ENCODE measurements at places on chromosomes 5 and 9.

DNA sequence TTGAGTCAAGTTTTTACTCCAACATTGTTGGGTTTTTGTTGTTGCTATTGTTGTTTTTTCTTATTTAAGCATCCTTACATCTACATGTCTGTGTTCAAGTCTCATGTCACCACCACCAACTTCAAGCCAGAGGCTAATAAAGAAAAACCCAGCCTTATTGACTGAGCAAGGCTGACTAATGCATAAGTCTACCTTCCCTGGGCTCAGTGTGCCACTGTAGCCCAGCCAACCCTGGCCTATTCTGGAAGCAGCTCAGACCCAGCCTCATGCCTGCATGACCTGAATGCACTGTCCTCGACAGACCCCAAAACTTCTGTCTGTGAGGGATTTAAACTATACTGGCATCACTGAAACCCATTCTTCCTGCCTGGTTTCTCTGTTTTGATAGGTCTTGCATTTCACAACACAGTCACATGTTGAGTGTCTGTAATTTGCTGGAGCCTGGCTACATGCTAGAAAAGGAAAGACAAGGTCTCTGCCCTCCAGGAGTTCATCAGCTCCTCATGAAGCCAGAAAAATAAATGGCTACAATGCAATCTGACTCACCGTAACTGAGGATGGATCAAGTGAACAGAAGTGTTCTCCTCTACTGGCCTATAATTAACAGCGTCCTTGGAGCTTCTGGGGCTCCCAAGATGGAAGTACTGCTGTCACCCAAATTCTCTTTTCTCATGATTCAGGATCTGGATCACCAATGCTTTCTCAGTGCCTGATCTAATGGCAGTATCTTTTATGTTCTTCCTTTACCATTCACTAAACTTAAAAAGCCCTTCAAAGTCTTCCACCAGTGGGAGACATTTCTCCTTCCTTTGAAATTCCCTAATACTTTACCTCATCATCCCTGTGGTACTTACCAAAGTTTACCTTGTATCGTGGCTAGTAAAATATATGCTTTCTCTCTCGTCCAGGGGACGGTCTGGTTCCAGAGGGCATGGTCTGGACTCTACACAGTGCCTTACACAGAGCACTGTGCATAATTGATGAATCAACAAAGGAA is 103.9 kb upstream of the IFNE start:
- no peak for DNase-seq

DNA sequence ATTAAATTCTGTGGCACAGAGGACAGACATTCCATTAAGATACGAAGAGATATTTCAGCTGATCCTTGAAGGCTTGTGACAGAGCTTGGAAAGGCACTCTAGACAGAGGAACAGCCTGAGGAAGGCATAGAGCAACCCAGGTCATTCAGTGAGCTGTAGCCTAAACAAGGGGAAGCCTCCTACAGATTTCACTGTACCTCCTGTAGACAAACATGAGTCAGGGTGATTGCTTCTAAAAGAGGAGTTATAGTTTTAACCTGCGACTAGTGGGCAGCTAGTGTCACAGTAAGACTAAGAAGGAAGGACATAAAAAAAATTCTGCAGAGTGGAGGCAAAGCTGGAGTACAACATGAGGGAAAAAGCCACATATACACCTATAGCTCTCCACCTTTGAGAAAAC is 43.5 kb upstream of the ANKDD1B start:
- DNase-seq: peak; percentile 46

DNA sequence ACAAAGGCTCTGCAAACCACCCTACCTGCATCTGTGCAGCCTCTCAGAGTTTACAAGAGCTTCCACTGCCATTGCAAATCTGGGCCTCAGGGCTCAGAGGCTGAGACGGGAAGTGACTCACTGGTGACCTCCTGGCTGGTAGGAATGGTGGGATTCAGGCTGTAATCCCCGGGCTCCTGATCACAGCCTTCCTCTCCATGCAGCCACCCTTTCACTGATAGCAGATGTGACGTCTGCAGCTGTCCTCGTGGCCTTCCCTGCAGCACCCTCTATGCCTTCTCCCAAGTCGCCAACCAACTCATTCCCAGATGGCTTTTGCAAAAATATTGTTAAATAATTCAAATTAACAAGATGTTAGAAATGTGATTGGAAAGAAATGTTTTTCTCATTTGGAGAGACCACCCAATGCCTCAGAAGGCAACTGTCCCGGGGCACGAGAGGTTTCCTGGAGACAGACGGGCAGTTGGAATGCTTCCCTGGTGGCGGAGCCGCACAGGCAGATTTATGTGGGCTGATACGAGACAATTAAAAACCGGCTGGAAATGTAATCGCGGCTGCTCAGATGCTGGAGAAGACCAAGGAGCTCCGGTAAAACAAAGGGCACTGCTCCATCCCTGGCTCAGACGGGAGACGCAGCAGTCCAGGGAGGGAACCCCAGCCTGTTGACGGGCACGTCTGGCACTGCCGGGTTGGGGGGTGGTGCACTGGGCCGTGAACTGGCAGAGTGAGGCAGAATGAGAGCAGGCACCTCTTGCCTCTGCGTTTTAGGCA is 34.4 kb upstream of the SLC25A51 start:
- DNase-seq: no peak

DNA sequence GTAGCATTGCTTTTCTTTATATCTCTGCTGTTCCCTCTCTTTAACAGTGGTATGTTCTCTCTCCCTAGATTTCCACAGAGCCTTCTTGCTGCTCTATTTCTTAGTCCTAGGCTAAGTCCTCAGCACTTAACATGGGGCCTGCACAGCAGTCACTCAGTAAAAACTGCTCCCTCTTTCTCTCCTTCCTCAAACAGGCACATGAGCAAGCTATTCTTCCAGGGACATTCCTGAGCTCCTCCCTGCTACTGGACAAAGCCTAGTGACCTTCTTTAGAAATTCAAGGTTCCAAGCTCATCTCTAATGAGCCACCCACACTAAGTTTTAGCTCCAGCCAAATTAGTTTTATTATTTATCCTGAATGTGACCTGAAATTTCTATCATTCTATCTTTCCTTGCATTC is 39.5 kb downstream of the TRIM32 start:
- no peak for DNase-seq

GRCh38 chr5:161077936-161078545 is 226.0 kb upstream of the ATP10B start:
- DNase-seq: no peak

- no peak for DNase-seq
Measured at GRCh38 chr5:113036321-113036720, 59.7 kb downstream of the DCP2 start.

GRCh38 chr5:132294728-132295504 is 722 bp downstream of the SLC22A4 start:
- peak; percentile 61 for DNase-seq

- DNase-seq: no peak
Measured at GRCh38 chr9:135712613-135713295, 10.8 kb downstream of the KCNT1 start.

DNA sequence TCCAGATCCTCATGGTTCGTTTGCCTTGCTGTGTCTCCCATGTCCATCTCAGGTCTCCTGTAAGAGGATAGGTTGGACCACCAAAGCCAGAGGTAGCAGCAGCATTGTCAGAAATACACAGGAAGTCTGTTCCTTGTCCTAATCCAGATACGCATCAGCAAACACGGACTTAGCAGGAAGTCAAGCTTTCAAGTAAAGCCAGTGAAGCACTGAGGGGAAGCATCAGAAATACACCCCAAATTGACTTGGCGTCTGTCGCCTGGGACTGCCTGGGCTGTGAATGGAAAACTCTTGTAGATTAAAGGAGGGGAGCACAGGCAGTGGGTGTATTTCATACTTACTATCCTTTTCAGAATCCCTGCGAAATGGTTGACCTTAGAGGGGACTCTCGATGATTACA is 171.3 kb downstream of the PSAT1 start:
- no peak for DNase-seq

DNA sequence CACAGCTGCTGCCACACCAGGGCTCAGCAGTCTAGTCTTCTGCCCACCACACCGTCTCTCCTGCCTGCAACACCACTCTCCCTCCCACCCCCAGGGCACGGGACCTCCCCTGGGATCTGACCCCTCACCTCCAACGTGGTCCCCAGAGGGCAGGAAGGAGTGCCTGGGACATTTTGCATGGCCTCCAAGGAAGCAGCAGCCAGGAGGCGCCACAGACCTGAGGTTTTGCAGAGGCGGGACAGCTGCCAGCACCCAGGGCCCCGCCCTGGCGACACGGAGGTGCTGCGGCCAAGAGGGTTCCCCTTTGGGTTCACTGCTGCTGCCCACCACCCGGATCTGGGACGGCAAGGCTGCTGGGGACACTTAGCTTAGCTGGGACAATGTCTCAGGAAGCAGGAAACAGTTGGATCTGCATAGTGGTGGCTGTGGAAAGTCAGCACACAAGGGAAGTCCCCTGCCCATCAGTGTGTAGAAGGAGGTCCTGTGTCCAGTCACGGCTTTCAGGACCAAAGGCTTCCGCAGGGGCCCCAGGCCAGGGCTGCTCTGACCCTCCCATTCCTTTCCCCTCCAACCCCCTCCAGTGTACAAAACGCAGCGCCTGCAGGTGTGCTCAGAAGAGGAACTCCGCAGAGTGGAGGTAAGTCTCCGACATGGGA is 13.8 kb downstream of the PROP1 start:
- DNase-seq: no peak

DNA sequence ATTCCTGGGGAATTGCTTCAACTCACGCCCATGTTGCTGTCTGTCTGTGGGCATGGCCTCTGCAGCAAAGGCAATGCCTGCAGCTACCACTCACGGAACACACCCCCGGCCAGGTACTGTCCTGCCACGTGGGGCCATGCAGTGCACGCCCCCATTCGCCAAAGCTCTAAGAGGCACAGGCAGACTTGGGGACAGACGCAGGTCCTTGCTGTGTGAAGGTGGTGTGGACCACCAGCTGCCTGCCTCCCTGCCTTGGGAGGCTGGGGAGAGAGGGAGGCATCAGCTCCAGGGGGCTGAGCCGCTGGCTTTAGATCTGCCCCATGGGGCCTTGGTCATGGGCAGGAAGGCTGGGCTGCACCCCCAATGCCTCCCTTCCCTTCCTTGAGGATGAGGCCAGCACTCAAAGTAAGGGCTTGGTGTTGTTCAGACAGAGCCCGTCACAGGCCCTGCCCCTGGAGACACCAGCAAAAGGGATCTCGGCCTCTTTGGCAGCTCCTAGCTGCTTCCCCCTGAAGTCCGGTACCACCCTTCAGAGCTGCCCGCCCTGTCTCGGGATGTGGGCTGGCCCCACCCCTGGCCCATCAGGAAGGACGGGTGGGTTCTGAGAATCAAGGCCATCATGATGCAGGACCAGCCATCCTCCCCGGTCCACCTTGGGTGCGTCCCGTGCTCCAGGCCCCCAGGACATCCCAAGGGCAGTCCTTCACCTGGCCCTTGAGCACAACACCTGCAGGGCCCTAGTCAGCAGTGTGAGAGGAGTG is 2.3 kb downstream of the GRIN1 start:
- no peak for DNase-seq

DNA sequence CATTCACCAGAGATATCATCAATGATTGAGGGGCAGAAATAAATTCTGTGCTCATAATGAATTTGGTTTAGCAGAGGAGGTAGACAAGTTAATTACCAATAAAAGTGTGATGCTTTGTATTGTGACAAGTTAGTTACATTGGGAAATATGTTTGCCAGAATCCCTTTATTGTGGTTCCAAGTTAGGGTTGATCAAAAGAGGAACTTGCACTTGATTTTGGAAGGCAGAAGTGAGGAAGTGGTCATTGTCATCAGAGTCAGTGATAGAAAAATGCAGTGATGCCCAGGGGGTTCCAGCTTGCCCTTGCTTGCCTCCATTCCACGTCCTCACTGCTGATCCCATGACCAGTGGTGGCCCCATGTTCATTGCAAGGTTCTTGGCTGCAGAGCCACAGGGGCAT is 69.7 kb downstream of the SVEP1 start:
- no peak for DNase-seq

Measured in T-helper 2 cell (primary cell).